Immature natural killer cell (primary cell): ENCODE measurements at places on chromosomes 13 and 19. TPM values are rescaled to one million over a fixed set of nuclear protein-coding genes. Genes with fewer than 3 reads are reported as not detected.

GRCh38 chr19:7706188-7706954, 4.4 kb upstream of the FCER2 start:
- H3K27ac ChIP-seq = peak overlapping the region; percentile 46
- no peak for DNase-seq
- H3K4me3 ChIP-seq = peak overlapping the region; percentile 15
- no peaks in the 10 kb centered on the region for H3K36me3 ChIP-seq
- H3K27me3 ChIP-seq = peaks cover 12% of the 10 kb centered on the region

GRCh38 chr19:49682274-49682673, 5.2 kb downstream of the PRMT1 start:
- peaks cover 15% of the 10 kb centered on the region for H3K4me1 ChIP-seq
- H3K27ac ChIP-seq = no peak overlapping the region
- no peak for DNase-seq
- peaks cover 2% of the 10 kb centered on the region for H3K27me3 ChIP-seq
- H3K36me3 ChIP-seq = peaks cover 10% of the 10 kb centered on the region

DNA sequence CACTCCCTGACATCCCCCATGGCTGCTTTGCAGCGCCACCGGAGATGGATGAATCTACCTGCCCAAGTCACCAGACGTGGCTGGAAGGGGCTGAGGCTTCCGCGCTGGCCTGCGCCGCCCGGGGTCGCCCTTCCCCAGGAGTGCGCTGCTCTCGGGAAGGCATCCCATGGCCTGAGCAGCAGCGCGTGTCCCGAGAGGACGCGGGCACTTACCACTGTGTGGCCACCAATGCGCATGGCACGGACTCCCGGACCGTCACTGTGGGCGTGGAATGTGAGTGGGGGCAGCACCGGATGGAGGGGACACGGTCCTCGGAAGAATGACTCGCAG, 4.6 kb downstream of the ICAM5 start:
- H3K4me3 ChIP-seq = peak overlapping the region; percentile 47
- H3K27me3 ChIP-seq = peaks cover 55% of the 10 kb centered on the region
- DNase-seq = no peak
- H3K4me1 ChIP-seq = peaks cover 47% of the 10 kb centered on the region
- H3K27ac ChIP-seq = no peak overlapping the region

SBK2 gene
- polyA plus RNA-seq = not detected

DNA sequence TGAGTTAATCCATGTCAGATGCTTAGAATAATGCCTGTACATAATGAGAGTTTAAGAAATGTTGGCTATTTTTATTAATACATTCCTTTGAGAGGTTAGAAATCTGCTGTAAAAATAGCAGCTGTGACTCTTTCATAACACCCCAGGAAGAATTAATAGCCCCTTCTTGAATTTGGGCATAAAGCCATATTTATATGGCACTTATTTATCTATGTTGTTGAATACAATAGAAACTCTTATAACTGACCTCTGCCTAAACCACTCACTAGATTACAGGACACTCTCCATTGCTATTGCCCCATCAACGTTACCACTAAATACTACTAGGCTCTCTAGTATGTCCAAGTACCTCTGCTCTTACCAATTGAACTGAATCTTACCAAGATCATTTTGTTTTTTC, 16.3 kb downstream of the NEK5 start:
- H3K27ac ChIP-seq = no peak overlapping the region
- H3K27me3 ChIP-seq = no peaks in the 10 kb centered on the region
- H3K36me3 ChIP-seq = no peaks in the 10 kb centered on the region
- H3K4me1 ChIP-seq = no peaks in the 10 kb centered on the region
